ENCODE measurements at places on chromosomes 4 and X.

DNA sequence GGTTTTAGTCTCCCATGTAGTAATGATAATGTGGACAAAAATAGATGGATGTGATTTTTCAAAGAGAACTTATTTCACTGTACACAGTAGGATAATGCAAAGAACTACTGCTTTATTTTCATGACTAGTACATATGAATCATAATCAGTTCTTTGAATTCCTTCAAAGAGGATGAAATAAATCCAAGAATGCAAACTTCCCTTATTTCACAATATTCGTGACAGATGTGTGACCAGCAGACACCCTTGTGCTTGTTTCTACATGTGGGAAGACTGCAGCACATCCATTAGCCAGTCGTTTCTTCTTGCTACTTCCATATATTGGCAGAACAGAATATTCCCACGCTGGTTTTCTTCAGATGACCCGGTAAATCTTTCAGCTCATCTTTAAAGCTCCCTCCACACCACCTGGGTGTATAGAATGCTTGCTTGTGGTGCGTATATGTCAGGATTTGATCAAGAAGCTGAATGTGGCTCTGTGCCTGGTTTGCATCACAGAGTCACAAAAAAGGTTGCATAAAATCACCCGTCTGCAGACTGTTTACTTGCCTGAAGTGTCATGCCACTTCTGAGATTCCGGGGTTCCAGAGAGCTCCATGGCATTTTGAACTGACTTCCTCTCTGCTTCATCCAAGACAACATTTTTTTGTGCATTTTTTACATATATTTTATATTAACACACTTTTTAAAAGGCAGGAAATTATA lies 47.7 kb upstream of the FAT4 start:
- no peak for DNase-seq

DNA sequence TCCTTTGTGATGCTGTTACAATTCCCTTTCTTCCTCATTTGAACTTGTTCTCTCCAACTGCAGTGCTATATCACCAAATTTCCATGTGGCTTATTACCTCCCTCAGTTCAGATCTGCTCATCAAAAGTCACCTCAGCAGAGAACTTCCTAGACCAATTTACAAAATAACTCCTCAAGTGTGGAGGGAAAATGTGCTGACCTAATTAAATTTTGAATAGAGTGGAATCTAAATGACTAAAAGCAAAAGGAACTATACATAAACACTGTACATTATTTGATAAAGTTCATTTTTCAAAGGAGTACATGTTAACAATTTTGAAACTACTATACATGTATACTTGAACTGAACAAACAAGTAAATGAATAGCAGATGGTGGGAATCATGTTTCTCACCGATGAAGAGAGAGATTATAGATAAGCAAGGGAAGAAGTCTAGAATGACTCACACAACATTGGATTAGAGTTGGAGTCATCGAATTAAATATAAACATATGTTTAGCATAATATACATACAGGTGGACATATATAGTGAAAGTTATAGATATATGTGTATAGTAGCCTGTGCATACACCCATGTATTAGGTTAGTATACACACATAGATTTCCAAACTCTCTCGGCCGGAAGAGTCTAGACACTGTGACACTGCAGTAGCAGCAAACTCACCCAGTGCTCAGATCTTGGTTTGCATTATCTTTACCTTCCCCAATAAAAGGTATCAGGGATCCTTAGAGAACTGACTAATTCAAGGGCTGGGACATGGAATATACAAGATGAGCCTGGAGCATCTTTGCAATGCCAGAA lies 318.7 kb downstream of the PCDH18 start:
- no peak for DNase-seq

DNA sequence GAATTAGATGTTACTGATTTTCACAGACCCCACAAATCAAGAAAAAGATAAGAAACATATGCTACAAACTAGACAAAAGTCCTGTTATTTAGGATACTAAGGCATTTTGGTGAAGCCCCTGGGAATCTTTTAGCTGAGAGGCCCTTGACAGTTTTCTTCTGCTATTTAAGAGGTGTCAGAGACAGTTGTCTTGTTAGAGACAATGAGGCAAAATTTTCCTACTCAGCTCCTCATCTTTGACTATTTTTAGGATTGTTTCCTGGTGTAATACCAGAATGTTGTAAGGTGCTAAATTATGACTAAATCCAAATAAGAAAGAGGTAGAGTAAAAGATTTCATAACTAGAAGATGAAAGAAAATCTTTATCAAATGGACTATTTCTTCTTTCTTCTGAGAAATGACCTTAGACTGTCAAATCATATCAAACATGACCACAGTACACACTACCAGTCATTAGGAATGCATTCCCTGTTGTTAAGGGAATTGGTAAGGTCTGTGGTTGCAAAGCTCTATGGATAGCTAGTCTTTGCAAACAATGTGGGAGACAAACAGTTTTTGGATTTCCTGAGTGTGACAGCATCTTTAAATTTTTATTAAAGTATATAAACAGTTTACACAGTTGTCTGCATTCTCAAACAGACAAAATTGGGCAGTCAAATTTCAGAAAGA lies 926.1 kb downstream of the ADGRL3 start:
- no peak for DNase-seq

- DNase-seq, result no peak
Measured at GRCh38 chr4:152784490-152785350, 5.0 kb downstream of the ARFIP1 start.

DNA sequence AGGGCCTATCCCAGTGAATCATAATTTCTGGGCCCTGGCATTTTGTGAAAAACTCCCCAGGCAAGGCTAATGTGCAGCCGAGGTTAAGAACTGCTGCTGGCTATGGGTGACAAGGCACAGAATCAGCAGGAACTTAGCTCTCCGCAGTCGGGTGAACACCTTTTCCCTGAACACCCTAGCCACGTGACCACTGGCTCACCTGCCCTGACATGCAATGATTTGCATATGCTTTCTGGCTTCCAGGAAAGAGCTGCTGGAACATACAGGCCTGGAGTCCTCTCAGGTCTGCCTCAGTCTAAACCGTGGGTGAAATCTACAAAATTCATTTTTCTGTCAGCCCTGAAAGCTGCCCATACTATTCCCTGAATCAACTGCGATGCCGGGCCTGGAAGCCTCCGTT lies 56.6 kb downstream of the ZNF827 start:
- DNase-seq, result no peak

DNA sequence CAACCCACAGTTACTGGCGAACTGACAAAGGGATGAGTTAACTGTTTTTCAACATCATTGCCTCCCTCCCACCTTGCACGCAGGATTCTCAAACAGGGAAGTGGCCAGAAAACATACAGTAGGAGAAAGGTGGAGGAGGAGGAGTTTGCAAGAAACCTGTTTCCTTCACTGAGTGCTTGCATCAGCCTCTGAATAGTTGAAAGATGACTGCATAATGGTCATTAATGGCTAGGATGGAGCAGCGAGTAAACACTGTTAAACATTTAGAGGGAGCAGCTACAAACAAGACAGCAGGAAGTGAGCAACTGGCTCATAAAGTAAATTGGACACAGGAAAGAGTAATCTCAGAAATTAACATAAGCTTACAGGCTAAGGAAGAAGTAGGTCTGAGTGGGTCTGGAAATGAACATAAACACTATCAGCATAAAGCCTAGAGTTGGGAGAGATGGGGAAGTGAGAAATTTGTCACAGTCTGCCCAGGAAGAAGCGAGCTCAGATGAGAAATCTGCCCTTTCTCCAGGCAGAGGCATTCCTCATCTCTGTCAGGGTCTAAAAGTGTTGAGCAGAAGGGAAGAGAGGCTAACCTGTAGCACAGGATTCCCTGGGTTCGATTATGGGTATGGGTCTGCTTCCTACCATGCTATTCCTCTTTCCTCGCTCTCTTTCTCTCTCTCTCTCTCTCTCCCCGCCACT lies 38.6 kb downstream of the TRPC5OS start:
- DNase-seq, result no peak

Data from sciatic nerve (tissue), 2 donors.